OCI-LY7 (cell line): ENCODE measurements at places on chromosomes 16 and 17. TPM values are rescaled to one million over a fixed set of nuclear protein-coding genes. Genes with fewer than 3 reads are reported as not detected.
A peak's percentile ranks its signal among the peaks of the same experiment; 100 is the strongest.

- no peak for DNase-seq
Observed at GRCh38 chr17:62868723-62869122, 60.6 kb upstream of the MARCHF10 start.

DNA sequence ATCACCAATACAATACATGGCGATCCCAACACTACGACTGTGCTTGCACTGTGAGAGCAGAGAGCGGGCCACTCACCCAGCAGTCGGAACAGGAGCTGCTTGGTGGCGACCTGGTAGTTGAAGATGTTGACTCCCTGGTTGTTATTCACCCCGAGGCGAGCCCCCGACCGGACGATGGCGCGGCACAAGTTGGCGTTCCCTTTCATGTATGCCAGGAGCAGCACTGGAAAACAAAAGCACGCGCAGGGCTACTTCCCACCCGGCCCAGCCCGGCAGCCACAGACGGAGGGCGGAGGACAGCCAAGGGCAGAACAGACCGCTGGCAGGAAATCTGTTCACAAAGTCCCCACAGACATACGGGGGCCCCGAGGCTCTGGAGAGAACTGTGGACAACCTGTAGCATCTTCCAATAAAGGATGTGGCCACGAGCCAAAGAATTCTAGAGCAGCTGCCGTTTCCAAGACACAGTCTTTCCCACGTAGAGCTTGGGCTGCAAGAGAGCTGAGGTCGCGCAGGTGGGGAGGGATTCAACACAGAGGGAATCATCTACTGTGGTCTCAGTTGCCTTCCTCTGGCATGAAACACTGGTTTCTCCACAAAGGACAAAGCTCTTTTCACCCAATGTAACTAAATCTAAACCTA is 27.8 kb downstream of the CYB5D2 start:
- DNase-seq = no peak

GRCh38 chr17:954431-955164 is 25.0 kb downstream of the NXN start:
- no peak for DNase-seq

DNA sequence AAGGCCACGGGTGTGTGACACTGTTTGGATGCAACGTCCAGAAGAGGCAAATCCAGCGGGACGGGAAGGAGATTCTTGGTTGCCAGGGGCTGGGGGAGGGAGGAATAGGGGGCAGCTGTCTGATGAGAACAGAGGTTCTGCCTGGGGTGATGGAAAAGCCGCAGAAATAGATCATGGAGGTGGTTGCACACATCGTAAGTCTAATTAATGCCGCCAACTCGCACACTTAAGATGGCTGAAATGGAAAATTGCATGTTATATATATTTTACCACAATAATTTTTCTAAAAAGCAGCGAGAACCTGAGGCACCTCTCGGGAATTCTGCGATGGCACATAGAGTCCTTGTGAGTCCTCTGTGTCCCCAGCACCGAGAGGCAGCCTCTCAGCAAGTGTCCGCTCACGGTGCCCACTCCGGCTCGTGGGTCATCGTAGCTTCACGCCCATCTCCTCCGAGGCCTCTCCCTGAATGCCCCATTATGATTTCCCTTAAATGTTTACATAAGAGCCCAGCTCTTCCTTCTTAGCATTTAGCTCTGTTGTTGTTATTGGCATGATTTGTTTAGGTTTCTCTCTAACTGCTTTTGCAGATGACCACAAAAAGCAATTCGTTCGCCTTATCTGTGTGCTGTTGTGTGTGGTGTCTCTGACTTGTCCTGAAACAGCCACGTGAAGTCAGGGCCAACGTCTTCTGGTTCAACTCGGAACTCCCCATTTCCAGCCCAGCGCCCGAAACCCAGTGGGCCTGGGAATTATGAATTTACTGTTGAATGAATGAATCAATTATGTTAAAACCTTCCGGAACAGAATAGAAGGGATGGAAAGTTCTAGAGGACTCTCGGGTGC is 7.7 kb downstream of the WFDC1 start:
- no peak for DNase-seq

DNA sequence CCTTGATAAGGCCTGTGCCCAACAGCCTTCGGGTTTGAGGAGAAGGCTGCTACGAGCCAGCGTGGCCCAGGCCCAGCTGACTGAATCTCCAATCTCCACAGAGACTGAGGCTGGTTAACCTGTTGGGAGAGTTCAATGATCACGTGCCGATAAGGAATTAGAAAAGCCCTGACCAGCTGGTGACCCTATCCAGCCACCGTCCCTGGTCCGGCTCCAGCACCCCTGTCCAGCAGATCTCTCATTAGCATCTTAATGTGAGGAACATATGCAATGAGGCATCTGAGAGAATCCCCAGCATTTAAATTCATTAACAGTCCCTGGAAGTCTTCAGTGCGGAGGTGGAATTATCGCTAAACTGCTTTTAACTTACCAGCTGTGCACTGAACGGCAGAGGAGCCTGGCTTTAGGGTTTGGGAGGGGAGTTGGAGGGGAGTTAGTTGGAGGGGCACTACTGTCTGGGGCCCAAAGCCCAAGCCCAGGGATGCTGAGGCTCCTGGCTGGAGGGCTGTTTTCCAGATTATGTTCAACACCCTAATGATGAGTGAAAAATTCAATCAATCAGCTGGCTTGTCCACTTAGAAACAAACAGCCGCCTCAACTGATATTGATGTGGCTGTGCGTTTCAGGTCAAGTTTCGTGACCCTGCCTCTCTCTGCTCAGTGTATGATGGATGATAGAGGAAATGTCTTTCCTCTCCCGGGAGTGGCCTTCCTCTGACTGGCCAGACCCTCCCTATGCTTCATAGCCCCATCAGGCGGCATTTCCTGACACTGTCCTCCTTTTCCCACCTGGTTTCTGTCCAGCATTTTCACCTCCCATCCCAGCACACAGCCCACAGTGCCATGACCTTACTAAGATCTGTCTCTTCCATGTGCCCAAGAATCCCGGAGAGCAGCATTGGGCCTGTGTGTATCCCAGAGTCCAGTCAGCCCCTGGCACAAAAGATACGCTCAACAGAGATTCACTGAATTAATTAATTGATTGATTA is 184.5 kb downstream of the CCT6B start:
- DNase-seq = no peak

DNA sequence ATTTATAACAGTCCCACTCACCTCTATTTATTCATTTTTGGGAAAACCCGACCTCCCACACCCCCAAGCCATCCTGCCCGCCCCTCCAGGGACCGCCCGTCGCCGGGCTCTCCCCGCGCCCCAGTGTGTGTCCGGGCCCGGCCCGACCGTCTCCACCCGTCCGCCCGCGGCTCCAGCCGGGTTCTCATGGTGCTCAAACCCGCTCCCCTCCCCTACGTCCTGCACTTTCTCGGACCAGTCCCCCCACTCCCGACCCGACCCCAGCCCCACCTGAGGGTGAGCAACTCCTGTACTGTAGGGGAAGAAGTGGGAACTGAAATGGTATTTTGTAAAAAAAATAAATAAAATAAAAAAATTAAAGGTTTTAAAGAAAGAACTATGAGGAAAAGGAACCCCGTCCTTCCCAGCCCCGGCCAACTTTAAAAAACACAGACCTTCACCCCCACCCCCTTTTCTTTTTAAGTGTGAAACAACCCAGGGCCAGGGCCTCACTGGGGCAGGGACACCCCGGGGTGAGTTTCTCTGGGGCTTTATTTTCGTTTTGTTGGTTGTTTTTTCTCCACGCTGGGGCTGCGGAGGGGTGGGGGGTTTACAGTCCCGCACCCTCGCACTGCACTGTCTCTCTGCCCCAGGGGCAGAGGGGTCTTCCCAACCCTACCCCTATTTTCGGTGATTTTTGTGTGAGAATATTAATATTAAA is 638 bp upstream of the TMEM88 start:
- no peak for DNase-seq

- DNase-seq = no peak
Observed at GRCh38 chr16:31179219-31179746, 656 bp upstream of the FUS start.

DNA sequence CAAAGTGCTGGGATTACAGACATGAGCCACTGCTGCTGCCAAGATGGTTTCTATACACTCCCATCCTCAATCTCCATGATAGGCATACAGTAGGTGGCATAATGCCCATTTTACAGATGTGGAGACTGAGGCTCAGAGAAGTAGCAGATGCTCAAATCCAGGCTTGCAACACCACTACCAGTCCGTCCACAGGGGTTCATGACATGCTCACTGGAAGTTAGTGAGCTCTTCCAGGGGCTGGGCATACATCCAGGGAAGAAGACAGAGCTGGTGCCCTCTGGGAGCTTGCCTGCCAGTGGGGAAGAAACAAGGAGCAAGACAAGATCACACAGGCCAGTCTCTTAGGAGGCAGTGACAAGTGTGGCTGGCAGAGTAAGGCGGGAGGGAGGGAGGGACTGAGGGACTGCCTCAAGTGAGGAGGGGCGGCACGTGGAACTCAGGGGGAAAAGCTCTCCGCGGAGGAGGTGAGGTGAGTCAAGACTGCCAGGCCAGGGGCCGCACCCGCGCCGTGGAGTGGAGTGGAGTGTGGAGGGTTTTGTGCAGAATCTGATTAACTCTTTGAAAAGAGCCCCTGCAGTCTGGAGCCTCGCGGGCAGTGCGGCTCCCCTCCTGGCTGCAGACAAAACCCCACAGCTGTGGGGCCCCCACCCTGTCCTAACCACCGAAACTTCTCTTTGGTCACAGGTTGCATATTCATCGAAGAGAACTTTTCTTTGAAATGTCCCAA is 27.9 kb downstream of the SREBF1 start:
- peak; percentile 48 for DNase-seq

GRCh38 chr17:77420804-77421629 is 280.2 kb downstream of the SEC14L1 start:
- DNase-seq = peak; percentile 77

DNA sequence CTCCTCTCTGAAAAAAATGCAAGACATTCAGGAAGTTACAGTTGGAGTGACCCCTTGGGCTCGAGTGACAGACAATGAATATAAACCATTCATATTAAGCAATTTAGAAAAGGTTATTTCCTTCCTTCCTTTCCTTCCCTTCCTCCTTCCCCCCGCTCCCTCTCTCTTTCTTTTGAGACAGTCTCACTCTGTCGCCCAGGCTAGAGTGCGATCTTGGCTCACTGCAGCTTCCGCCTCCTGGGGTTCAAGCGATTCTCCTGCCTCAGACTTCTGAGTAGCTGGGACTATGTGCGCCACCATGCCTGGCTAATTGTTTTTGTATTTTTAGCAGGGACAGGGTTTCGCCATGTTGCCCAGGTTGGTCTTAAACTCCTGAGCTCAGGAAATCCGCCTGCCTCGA is 13.2 kb downstream of the PSMD12 start:
- DNase-seq = no peak

- no peak for DNase-seq
Observed at GRCh38 chr17:9104370-9105041, 83.2 kb downstream of the NTN1 start.

DNA sequence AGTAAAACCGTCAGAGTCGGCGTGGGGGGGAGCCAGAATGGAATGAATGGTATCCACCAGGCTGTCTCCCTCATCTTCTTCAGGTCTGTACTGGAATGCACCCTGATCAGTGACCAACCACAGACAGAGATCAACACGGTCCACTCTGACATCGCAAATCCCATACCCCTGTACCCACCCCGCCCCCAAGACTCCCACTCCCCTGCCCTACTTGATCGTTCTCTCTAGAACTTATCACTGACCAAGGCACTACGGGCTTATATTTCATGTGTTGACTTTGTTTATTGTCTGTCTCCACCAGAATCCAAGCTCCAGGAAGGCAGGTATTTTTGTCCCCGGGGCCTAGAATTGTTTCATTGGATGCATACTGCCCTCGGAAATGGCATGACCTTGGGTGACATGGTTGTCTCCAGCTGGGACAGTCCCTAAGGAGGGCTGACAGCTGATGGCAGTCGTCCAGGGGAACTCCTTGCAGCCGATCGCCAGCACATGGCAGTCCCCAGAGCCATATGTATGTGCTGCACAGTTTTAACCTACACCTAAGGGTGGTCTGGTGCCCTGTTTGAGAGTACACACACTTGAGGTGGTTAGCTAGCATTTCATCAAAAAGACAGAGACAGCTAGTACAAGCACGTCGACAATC is 526 bp upstream of the MFSD6L start:
- no peak for DNase-seq

DNA sequence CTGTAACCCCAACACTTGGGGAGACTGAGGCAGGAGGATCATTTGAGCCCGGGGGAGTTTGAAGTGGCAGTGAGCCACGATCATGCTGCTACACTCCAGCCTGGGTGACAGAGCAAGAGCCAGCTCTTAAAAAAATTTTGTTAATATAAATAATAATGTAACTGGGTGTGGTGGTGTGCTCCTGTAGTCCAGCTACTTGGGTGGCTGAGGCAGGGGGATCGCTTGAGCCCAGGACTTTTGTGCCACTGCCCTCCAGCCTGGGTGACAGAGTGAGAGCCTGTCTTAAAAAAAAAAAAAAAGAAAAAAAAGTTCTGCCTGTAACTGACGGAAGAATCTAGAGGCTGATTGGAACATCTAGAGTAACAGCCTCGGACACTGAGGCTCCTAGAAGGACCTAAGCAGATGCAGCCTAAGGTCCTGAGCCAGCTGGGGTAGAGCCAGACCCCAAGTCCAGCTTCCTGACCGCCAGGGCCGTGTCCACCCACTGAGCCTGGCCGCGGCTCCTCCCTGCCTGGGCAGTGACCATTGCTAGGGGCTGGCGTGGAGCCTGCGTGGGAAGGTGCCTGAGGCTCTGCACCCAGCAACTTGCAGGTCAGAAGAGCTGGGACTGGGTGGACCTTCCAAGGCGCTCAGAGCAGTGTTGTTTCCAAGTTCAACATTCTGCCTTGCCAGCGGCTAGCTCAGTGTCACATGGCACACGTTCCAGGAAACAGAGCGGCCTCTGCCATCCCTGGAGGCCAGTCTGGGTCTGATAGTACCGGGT is 209.4 kb upstream of the CIBAR2 start:
- DNase-seq = no peak

GRCh38 chr16:83715217-83715920 is 92.4 kb upstream of the HSBP1 start:
- DNase-seq = no peak

GRCh38 chr17:40014375-40014980 is 762 bp upstream of the CSF3 start:
- DNase-seq = no peak

OTOP2 gene
- not detected in 2 replicates for total RNA-seq

NAT9 gene
- total RNA-seq = 87.9 and 89.0 TPM in 2 replicates

RAB11FIP4 gene
- total RNA-seq = 14.9 and 15.0 TPM in 2 replicates

EVI2B gene
- 71.0 and 85.1 TPM in 2 replicates for total RNA-seq

ICAM2 gene
- total RNA-seq = 79.1 and 88.7 TPM in 2 replicates
